ENCODE measurements at places on chromosomes 5 and 9. TPM values are rescaled to one million over a fixed set of nuclear protein-coding genes. Genes with fewer than 3 reads are reported as not detected.
A peak's percentile ranks its signal among the peaks of the same experiment; 100 is the strongest.

Gene OBP2B
- not detected for polyA plus RNA-seq

Gene TLX3
- polyA plus RNA-seq, result not detected

Gene COL15A1
- polyA plus RNA-seq, result 19.7 TPM

Gene MOB3B
- 34.7 TPM for polyA plus RNA-seq

Gene GLRX
- polyA plus RNA-seq, result 111 TPM

Gene AK8
- 2.6 TPM for polyA plus RNA-seq

DNA sequence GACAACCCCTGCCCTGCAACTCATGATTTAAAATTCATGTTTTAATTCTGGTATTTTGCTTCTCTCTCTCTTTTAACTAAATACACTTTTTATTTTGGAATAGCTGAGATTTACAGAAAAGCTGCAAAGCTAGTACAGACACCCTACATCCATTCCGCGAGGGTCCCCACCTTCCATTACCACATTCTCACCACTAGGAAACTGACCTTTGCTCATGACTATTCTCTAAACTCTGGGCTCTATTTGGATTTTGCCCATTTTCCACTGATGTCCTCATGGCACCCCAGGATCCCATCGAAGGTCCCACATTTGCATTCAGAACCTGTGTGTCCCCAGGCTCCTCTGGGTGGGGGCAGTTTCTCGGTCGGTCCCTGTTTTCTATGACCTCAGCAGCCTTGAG lies 11.5 kb downstream of the ERGIC1 start:
- no peak for DNase-seq

DNA sequence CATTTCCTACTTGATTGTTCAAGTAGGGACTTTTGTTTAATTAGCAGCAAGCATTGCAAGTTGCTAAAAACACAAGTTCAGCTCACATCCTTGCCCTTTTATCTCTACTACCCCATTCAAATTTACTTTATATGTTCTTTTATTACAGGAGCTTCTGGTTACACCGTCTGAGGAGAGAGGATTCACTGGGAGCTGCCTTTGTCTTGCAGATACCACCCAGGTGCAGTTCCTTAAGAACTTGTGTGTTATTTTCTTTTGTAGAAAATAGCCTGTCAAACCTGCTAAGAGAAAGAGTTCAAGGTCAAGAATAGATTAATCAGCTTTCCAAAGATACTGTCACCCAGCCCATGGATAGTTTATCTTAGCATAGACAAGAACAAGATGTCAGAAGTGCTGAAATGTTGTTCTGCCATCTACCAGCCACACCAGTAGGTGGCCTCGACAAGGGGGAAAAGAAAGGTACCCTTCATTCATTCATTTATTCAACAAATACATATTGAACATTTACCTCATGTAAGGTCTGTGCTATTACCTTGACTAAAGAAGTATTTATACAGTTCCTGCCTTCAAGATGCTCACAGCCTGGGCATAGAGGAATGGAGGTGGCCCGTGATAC lies 750.3 kb downstream of the MAT2B start:
- no peak for DNase-seq

GRCh38 chr5:168054091-168054490 lies 237.4 kb upstream of the WWC1 start:
- no peak for DNase-seq

DNA sequence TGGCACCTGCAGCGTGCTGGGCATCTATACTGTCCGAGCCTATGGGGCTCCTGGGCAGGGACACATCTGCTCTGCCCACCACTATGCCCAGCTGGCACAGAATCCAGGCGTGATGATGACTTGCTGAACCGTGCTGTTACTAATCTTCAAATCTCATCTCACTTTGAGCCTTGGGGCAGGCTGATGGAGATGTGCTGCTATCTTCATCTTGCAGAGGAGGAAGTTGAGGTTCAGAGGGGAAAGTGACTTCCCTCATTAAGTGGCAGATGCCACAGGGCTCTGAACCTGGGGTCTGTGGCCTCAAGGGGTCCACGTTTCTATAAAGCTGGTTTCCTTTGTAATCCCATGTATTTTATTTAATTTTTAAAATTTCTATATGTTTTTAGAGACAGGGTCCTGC lies 4.7 kb downstream of the SLC2A6 start:
- DNase-seq, result no peak

DNA sequence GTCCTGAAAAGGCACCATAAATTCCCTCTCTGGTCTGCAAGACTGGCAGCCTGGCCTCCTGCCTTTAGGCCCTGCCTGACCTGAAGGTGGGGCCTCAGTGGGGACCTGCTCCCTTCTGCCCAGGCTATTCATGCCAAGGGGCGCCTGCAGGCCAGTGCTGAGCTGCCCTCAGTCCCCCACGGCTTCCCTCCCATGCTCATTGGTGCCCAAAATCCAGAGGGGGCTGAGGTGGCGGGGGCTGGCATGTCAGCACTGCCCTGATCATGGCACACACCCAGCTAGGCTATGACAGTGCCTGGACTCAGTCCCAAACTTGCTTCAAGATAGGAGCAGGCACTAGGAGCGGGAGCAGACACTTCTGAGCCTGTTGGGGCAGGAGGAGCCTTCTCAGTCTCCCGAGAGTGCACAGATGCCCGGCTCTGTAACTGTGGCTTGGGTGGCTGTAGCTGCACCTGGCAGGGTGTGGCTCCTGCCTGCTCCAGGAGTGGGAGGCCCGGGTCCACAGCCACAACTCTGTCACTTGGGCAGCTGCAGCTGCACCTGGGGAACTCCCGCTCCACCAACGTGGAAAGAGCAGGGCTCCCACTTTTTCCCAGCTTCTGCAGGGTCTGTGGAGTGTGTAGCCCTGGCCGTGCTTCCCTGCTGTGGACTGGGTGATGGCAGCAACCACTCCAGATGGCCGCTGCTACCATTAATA lies 49.0 kb downstream of the NDUFAF2 start:
- no peak for DNase-seq

GRCh38 chr9:72156586-72156985 lies 7.3 kb downstream of the GDA start:
- no peak for DNase-seq

DNA sequence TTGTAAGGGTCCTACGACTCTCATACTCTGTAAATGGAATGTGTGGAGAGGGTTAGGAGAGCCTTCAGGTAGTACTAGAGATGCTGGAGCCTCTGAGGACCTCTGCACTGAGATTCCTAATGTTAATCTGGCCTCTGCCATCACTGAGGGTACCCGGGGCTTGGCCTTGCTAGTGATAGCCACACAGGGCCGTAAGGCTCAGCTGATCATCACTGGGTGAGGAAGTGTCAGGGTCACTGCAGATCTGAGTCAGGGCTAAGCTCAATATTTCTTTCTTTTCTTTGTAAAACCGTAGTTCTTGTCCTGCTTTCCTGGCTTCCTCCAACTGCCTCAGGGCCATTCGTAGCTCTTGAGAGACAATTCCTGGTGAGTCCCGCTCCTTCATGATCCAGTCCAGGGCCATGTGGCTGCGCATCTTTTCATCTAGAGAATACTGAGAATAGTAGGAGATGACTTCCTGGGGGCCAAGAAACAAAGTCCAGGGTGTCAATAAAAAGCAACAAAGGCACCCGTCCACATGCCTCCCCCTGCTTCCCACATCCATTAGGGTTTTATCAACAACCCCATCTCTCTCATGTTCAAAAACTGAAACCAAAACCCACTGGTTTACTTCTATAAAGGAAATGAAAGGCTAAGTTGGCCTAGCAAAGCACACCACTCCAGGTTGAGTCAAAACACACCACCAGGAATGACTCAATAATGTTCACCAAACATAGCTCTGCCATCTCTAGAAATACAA lies 47.7 kb downstream of the LIX1 start:
- no peak for DNase-seq

GRCh38 chr5:157571357-157571827 lies 4.2 kb downstream of the ADAM19 start:
- DNase-seq, result no peak

DNA sequence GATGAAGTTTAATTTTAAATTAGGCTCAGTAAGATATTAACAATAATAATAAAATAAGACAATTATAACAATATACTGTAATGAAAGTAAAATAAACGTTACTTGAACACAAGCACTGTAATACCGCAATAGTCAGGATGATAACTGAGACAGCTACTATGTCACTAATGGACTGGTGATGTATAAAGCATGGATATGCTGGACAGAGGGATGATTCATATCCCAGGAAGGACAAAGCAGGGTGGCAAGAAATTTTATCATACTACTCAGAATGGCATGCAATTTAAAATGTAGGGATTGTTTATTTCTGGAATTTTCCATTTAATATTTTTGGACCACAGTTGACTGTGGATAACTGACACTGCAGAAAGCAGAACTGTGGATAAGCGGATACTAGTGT lies 196.9 kb downstream of the VPS13A start:
- DNase-seq, result no peak

DNA sequence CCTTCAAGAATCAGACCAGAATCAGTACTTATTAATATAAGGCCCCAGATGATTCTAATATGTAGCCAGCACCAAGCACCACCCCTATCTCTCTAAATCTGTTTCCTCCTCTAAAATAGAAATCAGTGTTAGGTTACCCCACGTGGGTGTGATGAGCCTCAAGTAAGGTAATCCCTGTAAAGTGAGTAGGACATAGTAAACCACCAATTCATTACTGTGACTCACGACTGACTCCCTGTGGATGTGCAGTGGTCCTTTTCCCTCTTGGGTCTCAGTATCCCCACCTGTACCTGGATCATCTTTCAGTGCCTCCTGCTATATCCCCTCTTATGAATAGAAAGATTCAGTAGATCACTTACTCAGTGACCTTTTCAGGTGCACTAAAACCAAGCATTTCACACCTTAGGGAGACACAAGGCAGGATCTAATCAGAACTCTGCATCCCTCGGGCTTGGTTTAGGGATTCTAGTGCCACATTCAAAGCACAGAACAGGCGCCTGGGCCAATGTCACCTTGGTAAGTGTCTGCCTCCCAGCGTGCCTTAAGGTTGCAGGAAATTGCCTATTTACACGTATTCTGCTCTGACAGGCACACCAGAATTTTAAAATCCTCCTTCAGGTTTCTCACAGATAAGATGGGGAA lies 12.2 kb upstream of the ALDH1B1 start:
- DNase-seq, result no peak

DNA sequence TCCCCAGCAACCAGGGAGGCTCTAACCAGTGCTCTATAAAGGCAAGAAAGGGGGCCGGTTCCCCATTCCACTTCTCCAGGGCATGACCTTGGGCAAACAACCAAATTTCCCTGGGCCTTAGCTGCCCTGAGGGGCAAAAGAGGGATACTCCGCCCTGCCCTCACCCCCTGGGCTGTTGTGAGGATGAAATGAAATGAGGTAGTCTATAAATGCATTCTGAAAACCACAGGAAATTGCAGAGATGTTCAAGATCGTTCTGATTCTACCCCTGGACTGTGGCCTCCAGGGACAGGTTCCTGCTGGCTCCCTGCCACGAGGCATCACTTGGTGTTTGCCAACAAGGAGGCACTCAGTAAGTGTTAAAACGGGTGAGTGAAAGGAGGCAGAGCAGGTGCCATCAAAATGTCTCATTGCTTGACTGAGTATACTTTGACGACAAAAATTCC lies 5.7 kb downstream of the RAPGEF1 start:
- peak; percentile 87 for DNase-seq

DNA sequence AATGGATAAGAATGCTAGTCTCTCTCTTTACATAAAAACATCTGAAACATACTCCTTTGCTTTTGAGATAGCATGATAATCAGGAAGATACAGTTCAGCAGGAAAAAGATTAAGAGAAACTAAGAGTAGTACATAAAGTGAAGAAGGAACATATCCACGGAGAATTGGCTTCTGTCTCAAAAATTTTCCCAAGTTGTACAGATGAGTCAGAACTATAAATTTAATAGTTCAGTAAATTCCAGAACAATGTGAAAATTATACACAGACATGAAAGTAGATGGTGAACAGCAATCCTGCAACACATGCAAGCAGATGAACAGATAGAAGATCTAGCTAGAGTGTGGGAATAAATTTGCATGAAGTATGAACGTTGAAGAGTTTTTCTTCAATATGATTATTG lies 691.4 kb upstream of the RIOK2 start:
- no peak for DNase-seq

DNA sequence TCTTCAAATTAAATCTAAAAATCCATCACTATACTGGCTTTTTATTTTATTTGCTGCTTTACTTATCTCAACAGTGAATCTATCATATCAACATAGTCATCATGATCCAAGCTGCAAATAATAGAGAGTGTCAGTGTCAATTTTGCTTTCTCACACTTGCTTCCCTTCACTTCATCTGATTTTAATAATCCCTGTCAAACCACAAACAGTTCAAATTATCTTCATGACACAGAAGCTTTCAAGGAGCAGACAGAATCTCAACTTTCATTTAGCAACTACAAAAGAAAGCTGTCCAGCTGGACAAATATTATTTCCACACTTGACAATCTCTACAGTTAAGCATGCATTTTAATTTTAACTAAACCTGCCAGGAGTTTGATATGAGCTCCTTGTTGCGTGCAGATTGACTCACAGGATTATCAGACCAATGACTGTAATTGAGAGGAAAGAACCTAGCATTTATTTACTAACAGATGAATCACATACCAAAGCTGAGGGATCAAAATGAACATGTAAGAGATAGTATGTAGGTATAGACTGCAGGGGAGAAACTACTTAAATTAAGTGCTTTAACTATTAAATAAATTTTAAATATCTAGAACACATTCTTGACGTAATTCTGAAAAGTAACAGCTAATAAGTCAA lies 56.0 kb downstream of the KIAA0825 start:
- DNase-seq, result no peak

GRCh38 chr9:99561509-99561917 lies 260.2 kb upstream of the NR4A3 start:
- no peak for DNase-seq

DNA sequence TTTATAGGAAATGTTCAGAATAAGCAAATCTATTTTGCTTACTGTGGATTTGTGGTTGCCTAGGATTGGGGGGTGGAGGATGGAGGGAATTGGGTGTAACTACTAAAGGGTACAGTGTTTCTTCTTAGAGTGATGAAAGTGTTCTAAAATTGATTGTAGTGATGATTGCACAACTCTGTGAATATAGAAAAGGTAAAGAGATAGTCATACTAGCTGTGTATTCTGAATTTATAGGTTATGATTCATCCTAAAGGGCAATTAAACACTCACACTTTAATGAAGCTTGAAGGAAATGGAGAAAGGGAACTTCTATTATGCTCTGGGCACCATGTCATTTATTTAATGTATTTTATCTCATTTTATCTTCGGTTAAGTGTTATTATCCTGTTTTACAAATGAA lies 9.9 kb downstream of the TXNDC8 start:
- no peak for DNase-seq

DNA sequence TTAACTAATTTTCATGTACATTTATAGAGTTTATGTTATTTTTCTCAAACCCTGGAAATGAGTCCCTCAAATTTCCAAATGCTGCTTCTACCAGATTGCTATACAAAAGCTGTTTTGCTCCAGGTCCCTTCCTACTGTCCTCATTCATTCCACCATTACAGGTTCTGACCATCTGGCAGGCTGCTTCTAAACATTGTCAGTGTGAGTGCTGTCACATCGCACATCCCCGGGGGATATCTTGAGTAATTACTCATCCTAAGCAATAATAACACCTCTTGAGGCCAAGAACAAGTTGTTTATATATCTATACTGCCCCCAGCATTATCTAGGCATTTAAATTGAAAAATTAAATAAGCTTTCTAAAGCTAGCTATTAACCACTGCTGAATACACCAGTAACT lies 1675.3 kb upstream of the CDH6 start:
- DNase-seq, result no peak
